ENCODE measurements at places on chromosomes 13 and 19.

GRCh38 chr19:5035105-5035761 is 66.3 kb downstream of the KDM4B start:
- DNase-seq, result no peak

DNA sequence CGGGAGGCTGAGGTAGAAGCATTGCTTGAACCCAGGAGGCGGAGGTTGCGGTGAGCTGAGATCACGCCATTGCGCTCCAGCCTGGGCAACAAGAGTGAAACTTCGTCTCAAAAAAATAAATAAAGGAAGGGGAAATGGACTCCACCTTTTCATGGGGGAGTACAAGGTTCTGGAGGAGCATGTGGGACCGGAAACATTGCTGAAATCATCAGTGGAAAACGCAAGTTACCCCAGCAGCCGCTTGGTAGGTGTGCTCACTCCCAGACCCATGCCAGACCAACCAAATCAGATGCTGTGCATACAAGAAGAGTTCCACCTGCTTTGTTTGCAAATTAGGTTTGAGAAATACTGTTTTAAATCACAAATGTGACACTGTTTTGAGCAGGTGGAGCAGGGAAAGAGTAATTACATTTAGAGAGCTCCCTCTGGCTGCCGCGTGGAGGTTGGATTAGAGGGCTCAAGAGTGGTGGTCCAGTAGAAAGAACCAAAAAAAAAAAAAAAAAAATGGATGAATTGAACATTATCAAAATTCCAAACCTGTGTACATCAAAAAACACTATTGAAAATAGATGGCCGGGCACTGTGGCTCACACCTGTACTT is 4.9 kb downstream of the ERICH4 start:
- no peak for DNase-seq

- DNase-seq, result no peak
Measured at GRCh38 chr13:78562237-78562889, 41.0 kb downstream of the POU4F1 start.

DNA sequence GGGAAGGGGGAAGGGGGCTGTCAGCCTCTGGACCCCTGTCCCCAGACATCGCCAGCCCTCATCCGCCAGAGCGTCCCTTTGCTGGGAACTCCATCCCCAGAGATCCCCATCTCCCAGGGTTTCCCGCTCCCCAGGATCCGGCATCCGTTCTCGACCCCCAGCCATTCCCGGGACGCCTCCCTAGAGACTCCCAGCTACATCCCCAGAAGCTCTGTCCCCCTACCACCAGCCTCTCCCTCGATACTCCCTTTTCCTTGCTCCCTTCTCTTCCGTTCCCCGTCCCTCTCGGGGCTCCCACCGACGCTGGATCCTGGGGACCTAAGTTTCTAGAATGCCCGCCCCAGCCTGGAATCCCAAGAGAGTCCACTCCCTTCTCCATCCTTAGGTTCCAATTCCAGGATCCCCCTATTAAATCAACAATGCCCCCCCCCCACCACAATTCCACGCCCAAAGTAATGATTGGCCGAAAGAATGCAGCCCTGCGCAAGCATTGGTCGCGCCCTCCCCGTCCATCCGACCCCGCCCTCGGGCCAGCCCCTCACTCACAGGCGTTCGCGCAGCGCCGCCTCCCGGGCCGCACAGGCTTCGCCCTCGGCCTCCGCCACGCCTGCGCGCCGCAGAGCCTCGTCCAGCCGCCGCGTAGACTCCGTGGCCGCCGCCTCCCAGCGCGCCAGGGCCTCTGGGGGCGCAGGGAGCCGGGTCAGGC is 3.2 kb downstream of the CCDC194 start:
- DNase-seq, result peak; percentile 76

- DNase-seq, result no peak
Measured at GRCh38 chr19:12112701-12113100, 27.4 kb downstream of the ZNF20 start.

- no peak for DNase-seq
Measured at GRCh38 chr13:29817604-29818378, 32.6 kb downstream of the UBL3 start.

DNA sequence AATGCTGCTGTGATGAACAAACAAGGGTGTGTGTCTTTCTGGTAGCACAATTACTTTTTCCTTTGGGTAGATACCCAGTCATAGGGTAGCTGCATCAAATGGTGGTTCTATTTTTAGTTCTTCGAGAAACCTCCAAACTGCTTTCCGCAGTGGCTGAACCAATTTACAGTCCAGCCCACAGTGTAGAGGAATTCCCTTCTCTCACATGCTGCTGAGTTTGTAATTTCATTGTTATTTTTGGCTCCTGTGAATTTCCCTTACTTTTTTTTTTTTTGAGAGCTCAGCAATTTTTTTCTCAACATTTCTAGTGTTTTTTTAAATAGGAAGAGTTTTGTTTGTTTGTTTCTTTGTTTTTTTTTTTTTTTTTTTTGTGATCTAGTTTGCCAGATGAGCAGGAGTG is 37.5 kb upstream of the ADGRE1 start:
- DNase-seq, result no peak

All from CD4-positive, alpha-beta T cell treated with Interleukin-4 for 4 hours (primary cell).